COR-L47 (cell line): ENCODE measurements at places on chromosomes 4 and X.

- no peak for DNase-seq
Observed at GRCh38 chrX:132034648-132035047, 11.5 kb downstream of the STK26 start.

DNA sequence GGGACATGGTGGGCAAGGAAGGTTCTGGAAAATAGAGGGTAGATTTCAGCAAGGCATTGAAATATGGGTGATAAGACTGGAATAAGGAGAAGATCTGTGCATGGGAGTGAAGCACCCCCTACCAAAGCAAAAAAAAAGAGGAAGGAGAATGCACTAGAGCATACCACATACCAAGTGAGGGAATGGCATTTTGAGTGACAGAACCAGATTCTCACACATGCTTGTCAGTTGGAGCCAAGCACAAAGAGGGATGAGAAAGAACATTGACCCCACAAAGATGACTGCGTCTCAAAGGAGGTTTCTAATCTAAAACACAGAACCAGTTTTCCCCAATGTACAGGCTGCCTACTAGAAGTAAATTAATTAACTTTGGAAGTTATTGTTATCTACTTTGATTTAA, 140.3 kb upstream of the SMAD1 start:
- DNase-seq, result no peak

DNA sequence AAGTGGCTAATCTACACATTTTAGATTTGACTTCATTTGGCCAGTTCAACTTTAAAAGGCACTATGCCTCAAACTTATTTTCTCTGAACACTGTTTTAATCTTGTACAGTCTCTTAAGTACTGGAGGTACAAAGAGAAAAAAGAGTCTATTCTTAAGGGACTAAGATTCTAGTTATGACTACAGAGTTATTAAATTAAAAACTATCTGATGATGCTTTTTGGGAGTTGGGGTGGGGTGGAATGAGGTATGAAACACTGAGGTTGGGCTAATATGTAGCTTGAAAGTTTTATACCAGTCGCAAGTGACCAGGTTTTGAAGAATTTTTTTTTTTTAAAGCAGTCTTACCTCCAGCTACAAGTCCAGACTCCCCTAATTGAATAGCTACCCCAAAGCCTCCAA, 17.7 kb upstream of the GPR34 start:
- DNase-seq, result no peak

- no peak for DNase-seq
Observed at GRCh38 chrX:8755813-8756212, 23.9 kb upstream of the ANOS1 start.

DNA sequence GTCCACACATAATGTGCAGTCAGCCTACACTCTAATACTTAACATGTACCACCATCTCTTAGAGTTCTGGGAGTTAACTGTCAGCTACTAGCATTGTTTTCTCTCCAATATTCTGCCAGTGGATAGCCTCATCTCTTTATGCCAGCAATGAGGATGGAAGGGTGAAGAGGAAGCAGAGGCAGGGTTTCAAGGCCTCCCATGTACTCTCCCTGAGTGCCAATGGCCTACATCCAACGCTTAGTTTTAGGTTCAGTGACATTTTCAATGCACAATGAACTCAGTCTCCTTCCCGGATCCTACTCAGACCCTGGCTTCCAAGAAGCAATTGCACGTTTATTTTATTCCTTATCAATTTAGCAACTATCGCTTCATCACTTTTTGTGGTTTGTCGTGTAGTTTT, 686.1 kb downstream of the DMD start:
- DNase-seq, result no peak
